ENCODE measurements at places on chromosomes 1 and 21.

DNA sequence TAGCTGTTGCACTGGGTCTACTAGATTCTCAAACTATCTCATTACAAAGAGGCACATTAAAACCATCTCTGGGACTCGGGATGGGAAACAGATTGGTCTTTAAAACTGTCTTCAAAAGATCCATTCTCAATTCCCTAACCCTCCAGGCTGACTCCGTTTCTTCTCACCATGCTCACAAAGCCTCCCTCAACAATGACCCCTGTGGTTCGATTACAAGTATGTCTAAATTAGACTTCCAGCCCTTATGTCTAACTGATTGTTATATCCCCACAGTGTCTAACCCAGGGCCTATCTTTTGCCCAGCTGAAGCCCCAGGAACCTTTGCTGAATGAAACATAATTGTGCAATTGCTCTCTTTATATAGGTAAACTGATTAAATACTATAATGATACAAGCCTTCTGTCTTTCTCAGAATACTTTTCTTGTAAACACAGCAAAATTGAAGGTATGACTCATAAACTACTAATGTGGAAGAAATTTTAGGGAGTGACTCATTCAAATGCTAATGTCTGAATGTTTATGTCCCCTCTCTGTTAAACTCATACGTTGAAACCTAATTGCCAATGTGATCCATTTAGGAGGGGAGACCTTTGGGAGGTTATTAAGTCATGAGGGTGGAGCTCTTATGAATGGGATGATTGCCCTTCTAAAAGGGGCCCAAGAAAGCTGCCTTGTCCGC lies 65.6 kb upstream of the DAB1 start:
- DNase-seq, result no peak

GRCh38 chr1:26274801-26275425 lies 5.0 kb upstream of the SH3BGRL3 start:
- no peak for DNase-seq

DNA sequence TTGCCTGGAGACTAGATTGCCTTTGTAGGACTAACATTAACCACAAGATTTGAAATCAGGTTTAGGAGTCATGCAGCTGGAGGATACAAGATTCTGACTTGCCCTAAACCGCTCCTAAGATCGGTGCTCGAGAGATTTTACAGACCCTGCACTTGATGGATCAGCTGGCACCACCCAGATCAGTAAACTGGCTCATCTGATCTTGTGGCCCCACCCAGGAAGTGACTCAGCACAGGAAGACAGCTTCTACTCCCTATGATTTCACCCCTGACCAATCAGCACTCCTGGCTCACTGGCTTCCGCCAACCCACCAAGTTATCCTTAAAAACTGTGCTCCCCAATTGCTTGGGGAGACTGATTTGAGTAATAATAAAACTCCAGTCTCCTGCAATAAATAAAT lies 876 bp upstream of the CATSPERE start:
- no peak for DNase-seq

DNA sequence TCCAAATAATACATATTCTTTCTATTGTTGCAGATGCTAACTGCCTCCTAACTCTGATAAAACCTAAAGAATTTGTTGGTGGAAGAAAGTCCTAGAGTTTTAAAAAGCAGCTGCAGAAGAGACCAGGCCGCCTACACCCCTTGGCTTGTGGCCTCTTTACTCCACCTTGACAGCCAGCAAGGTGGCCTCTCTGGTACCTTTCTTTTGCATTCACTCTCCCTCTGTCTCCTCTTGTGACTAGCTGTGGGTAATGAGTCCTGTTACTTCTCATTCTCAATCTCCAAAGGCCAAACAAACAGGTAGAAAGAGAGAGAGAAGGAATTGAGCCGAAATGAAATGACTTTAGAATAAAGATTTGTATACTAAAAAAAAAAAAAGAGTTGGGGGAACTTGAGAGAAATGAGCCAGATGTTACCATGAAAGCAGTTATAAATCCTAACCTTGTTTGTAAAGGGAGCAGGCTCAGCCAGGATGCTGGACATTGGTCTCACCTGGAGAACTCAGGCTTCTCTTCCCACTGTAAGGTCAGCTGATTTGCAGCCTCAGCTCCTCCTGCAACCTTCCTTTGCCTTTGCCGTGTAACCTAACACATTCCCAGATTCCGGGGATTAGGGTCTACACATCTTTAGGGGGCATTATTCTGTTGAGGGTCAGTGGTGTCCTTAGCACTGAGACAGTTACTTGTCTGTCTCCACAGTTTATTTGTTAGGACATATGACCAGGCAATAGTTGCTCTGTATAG lies 164.1 kb upstream of the IRF2BP2 start:
- no peak for DNase-seq

DNA sequence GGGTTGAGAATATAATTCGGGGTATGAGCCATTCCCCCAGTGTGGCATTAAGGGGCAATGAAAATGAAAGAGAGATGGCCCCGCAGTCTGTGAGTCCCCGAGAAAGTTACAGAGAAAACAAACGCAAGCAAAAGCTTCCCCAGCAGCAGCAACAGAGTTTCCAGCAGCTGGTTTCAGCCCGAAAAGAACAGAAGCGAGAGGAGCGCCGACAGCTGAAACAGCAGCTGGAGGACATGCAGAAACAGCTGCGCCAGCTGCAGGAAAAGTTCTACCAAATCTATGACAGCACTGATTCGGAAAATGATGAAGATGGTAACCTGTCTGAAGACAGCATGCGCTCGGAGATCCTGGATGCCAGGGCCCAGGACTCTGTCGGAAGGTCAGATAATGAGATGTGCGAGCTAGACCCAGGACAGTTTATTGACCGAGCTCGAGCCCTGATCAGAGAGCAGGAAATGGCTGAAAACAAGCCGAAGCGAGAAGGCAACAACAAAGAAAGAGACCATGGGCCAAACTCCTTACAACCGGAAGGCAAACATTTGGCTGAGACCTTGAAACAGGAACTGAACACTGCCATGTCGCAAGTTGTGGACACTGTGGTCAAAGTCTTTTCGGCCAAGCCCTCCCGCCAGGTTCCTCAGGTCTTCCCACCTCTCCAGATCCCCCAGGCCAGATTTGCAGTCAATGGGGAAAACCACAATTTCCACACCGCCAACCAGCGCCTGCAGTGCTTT lies 9.4 kb downstream of the PROX1 start:
- DNase-seq, result no peak

DNA sequence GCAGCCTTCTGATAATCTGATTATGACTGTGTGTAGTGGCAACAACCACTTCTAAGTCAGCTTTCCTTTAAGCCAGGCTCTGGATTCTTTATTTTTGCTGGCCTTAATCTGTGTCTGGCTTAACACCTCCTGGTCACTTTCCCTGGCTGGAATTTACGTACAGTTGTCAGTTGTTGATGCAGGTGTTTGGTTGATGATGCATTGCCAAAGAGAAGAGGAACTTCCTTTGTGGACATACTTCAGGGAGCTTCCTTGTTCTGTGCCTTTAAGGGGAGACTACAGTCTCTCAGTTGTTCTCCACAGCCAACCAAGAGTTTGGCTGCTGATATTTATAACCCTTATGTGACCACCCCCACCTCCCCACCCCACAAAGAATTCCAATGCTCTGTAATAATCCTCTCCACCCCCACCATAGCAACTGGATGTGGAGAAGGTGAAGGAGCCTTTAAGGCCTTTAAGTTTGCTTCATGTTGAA lies 96.0 kb upstream of the BMP8A start:
- no peak for DNase-seq

DNA sequence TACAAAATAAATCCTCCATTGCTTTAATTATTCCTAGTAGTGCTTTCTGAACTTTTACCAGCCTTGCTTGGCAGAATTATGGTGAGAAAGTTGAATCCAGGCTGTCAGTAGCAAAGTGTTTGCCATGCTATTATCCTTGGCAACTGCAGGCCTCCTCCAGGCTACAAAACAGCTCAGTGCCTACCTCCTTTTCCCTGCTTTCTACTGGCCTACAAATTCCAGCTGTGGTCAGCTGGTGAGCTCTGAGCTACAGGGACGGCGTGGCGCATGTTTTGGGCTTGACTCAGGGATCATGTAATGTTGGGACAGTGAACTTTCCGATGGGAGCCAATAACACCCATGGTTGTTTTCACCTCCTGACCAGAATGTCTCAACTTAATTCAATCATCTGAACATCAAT lies 456.1 kb upstream of the ADAMTS5 start:
- no peak for DNase-seq

DNA sequence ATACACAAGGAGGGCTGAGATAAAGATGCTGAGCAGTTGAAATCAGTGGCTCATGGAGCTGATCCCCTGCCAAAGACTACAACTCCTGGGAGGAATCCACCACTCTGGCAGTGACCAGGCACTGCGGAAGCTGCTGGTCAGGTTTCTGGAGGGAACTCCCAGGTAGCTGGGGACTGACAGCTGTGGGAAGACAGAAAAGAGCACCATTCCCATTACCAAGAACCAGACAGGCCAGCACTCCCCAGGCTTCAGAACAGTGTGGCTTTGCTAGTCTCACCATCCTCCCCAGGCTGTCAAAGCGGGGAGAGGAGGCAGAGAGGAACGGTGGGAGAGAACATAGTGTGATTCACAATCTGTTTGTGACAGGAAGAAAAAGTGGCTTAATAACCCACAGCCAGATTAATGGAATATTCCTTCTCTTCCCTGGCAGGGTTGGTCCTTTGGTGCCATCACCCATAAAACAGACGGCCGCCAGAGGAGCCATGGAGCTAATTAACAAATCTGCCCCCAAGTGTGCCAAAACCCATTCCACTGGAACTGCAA lies 92.1 kb downstream of the MAB21L3 start:
- no peak for DNase-seq

- DNase-seq, result no peak
Observed at GRCh38 chr1:109828756-109829505, 65.2 kb upstream of the EPS8L3 start.

- DNase-seq, result no peak
Observed at GRCh38 chr1:23964790-23965740, 5.4 kb downstream of the PNRC2 start.

Data from stimulated activated CD8-positive, alpha-beta memory T cell treated with anti-CD3 and anti-CD28 coated beads, Interleukin-4, amount 100 ng/mL, for 1 hour (primary cell).